ENCODE measurements at places on chromosomes 4 and X. TPM values are rescaled to one million over a fixed set of nuclear protein-coding genes. Genes with fewer than 3 reads are reported as not detected.

The SFRP2 gene
- total RNA-seq = not detected

DNA sequence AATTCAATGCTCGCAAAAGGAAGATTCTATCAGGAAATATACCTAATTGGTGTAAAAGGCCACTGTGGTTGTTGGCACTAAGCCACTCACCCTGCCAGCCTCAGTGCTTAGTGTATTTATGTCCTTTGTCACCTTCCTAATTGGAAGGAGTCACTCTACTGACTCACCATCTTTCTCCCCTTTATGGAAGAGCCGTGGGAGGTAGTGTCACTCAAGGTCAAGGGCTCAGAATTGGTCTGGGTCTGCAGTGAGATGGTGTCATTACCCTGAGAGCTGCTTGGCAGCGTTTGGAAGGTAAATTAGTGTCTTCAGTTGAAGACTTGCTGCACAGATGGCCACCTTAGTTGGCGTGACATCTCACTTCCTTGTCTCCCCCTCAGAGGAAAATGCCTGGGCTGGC lies 41.7 kb upstream of the CDKN2AIP start:
- DNase-seq = peak; percentile 29

GRCh38 chr4:119506806-119507205 lies 121.8 kb downstream of the PDE5A start:
- no peak for DNase-seq

DNA sequence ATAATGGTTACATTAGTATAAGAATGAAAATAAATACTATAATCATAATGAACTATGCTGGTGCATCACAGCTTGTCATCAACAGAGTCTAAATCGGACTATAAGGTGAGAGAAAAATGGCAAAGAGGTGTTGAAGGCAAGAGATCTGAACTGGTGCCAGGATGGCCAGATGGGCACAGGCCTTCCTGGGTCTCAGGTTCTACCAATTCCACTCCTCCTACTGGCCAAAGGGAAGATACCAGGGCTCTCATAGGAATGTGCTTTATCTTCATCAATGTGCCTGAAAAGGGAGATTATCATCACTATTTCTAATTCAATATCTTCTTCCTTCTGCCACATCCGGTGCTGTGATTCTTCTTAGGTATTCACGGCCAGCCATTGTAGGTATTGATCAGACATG lies 107.6 kb downstream of the GASK1B start:
- no peak for DNase-seq

DNA sequence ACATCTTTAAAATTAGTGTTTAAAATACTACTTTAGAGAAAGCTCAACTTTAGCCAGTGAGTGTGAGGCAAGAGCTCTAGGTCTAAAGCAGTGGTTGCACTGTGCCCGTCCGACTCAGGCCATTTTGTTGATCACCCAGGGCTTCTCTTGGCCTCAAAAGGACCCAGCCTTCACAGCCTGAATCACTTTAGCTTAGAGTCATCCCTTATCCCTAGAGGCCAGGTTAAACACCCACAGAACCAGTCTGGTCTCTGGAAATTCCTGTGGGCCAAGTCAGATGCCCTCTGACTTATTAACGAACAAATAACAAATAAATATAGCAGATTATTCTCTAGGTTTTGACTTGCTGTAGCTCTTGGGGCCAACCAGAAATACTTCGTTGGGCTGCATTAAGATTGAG lies 102.3 kb downstream of the WWC2 start:
- DNase-seq = no peak

GRCh38 chr4:88185906-88186305 lies 27.5 kb upstream of the ABCG2 start:
- DNase-seq = no peak

GRCh38 chr4:185011408-185011807 lies 6.9 kb upstream of the HELT start:
- no peak for DNase-seq

Data from activated CD4-positive, alpha-beta memory T cell treated with anti-CD3 and anti-CD28 coated beads for 36 hours (primary cell).